ENCODE measurements at places on chromosomes 12 and 14. TPM values are rescaled to one million over a fixed set of nuclear protein-coding genes. Genes with fewer than 3 reads are reported as not detected.

Gene SOX5
- total RNA-seq = 26.4 TPM

Gene KRT78
- total RNA-seq = not detected

Gene ACSS3
- total RNA-seq = 18.8 TPM

Gene AMN
- total RNA-seq = 169 TPM

Gene TEX52
- not detected for total RNA-seq

Gene DBX2
- total RNA-seq = not detected

Gene TMEM119
- 70.1 TPM for total RNA-seq

Gene PLEKHH1
- 17.1 TPM for total RNA-seq

Gene ANKRD13A
- total RNA-seq = 55.3 TPM

Gene GALNT16
- total RNA-seq = 1.7 TPM

GRCh38 chr14:65479386-65479785 is 66.9 kb downstream of the FUT8 start:
- no peaks in the 10 kb centered on the region for H3K27me3 ChIP-seq
- no peaks in the 10 kb centered on the region for H3K4me1 ChIP-seq
- no peak for DNase-seq
- H3K36me3 ChIP-seq = no peaks in the 10 kb centered on the region
- no peak overlapping the region for H3K27ac ChIP-seq
- no peak overlapping the region for H3K4me3 ChIP-seq

DNA sequence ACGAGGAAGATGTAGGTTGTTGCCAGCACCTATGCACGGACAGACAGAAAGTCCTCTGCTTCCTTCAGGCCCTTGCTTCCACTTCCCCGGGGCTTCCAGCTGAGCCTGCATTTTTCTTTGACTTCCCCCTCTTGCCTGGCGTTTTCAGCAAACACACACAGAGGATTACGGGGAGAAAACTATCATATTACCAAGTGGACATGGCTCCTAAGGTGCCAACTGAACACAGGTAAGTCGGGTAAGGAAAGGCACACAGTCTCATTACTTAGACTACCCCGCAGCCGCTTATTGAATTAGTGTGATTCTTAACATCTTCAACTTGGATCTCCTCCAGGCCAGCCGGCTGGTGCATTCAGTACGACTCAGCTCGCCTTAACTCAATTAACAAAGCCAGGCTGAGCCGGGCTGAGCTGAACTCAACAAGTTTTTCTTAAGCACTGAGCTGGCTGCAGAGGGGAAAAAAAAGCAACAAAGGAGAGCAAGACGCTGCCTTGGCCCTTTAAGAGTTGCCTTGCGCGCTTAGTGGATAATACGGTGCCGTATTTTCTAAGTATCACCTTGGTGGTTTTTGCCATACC is 19.2 kb upstream of the MAP1LC3B2 start:
- H3K4me1 ChIP-seq = peaks cover 15% of the 10 kb centered on the region
- H3K27me3 ChIP-seq = no peaks in the 10 kb centered on the region
- peak; percentile 62 for DNase-seq
- no peaks in the 10 kb centered on the region for H3K36me3 ChIP-seq
- no peak overlapping the region for H3K4me3 ChIP-seq

GRCh38 chr12:12486661-12487240 is 75.9 kb downstream of the DUSP16 start:
- no peaks in the 10 kb centered on the region for H3K4me1 ChIP-seq
- peak overlapping the region; percentile 88 for H3K27ac ChIP-seq
- peak; percentile 24 for DNase-seq
- H3K4me3 ChIP-seq = no peak overlapping the region
- no peaks in the 10 kb centered on the region for H3K27me3 ChIP-seq

DNA sequence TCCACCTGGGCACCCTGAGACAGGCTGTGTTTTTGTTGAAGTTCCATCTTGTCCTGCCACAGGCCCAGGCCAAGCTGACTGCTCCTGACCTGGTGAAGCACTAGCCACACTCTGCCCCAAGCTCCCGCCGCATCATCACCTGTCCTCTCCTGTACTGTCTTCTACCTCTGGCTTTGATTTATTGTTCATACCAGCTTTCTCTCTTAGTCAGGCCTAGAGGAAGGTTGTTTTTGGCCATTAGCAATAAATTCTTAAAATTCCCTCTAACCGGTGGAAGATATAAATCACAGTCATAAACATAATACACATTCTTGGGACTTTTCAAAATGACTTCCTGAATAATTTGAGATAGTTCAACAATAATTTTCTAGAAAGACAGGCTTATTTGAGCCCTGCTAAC is 169.4 kb downstream of the DAD1 start:
- no peaks in the 10 kb centered on the region for H3K4me1 ChIP-seq
- no peaks in the 10 kb centered on the region for H3K36me3 ChIP-seq
- H3K27ac ChIP-seq = no peak overlapping the region

GRCh38 chr12:29066011-29066588 is 83.0 kb upstream of the FAR2 start:
- no peak overlapping the region for H3K4me3 ChIP-seq
- H3K27me3 ChIP-seq = no peaks in the 10 kb centered on the region
- no peaks in the 10 kb centered on the region for H3K36me3 ChIP-seq
- H3K4me1 ChIP-seq = no peaks in the 10 kb centered on the region

GRCh38 chr14:51206462-51206861 is 33.6 kb upstream of the TMX1 start:
- no peaks in the 10 kb centered on the region for H3K36me3 ChIP-seq
- no peak overlapping the region for H3K27ac ChIP-seq
- no peaks in the 10 kb centered on the region for H3K4me1 ChIP-seq
- H3K27me3 ChIP-seq = peaks cover 9% of the 10 kb centered on the region
- no peak overlapping the region for H3K4me3 ChIP-seq

DNA sequence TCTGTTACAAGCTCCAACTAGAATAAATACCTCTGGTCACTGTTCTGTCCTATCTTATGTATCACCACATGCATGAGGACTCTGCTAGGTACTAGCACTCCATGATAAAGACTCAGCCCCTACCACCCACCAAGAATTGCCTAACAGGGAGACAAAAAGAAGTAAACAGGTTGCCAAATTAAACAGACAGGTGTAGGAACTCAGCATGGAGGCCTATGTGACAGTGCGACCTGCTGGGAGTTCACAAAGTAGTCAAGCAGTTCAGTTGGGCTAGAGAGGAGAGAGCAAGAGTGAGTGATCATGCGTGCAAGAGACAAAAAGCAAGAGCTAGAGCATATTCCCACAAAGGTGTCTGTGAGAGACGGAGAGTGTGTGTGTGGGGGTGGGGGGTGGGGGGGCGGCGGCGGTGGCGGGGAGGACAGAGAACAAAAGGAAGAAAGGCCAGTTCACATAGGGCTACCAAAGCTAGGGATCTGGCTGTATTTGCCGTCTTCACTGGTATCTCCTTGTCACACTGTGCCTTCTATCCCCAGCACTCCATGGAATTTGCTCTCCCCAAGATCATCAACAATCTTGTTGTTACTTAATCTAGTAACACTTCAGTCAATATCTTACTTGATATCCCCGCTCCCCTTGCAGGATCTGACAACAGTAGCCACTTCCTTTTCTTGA is 81.2 kb downstream of the SPPL3 start:
- H3K27me3 ChIP-seq = no peaks in the 10 kb centered on the region
- no peak overlapping the region for H3K4me3 ChIP-seq
- no peak overlapping the region for H3K27ac ChIP-seq
- peaks cover 15% of the 10 kb centered on the region for H3K4me1 ChIP-seq
- no peak for DNase-seq

DNA sequence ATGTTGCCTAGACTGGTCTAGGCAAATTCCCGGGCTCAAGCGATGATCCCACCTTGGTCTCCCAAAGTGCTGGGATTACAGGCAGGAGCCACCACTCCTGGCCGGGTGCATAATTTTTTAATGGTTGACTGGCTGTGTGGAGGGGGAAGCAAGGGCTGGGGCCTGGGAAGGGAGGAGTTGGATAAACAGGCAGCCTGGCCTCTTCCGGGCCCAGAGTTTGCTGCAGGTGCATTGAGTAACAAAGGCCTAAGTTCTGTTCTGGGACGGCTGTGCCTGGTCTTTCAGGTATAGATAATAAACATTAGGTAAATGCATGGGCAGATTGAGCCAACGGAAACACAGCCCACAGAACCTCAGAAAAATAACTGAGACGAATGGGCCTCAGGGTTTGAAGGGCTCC is 191.3 kb upstream of the TBX3 start:
- peaks cover 5% of the 10 kb centered on the region for H3K4me1 ChIP-seq
- H3K4me3 ChIP-seq = no peak overlapping the region
- H3K36me3 ChIP-seq = no peaks in the 10 kb centered on the region
- DNase-seq = peak; percentile 37
